M059J (cell line): ENCODE measurements at places on chromosomes 16 and 17.

DNA sequence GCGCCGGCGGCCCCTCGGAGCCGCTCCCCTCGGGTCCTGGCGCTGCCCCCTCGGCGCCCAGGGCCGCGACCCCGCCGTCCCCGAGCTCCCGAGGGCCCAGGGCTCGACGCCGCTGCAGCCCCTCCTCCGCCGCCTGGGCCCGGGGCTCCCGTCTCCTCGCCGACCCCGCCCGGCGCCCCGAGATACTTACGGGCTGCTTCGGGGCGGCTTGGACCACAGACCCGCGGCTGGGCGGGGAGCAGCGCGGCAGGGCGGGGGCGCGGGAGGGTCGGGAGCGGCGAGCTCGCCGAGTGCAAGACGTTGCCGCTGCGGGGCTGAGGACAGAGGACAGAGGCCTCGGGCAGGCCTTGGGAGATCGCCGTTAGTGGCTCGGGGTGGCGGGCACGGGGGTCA, 290 bp downstream of the TOB1 start:
- DNase-seq, result no peak

DNA sequence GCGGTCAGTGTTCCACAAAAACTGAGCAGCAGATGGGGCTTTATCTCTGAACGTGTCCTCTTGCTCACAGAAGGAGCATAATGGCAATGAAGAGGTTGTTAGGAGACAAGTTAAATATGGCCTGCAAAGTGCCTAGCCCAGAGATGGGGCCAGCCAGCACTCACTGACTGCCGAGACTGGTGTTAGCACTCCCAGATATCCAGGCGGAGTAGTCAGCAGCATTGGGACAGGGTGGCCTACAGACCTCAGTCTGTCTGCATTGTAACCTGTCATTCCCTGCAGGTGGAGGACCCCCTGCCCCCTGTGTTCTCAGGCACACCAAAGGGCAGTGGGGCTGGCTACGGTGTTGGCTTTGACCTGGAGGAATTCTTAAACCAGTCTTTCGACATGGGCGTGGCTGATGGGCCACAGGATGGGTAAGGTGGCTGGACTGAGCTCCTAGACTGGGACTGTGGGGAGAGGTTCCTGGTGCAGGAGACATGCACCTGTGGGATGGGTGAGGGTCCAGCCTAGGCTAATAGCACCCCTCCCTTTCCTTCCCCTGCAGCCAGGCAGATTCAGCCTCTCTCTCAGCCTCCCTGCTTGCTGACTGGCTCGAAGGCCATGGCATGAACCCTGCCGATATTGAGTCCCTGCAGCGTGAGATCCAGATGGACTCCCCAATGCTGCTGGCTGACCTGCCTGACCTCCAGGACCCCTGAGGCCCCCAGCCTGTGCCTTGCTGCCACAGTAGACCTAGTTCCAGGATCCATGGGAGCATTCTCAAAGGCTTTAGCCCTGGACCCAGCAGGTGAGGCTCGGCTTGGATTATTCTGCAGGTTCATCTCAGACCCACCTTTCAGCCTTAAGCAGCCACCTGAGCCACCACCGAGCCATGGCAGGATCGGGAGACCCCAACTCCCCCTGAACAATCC, 4.2 kb downstream of the MFAP4 start:
- DNase-seq, result no peak

DNA sequence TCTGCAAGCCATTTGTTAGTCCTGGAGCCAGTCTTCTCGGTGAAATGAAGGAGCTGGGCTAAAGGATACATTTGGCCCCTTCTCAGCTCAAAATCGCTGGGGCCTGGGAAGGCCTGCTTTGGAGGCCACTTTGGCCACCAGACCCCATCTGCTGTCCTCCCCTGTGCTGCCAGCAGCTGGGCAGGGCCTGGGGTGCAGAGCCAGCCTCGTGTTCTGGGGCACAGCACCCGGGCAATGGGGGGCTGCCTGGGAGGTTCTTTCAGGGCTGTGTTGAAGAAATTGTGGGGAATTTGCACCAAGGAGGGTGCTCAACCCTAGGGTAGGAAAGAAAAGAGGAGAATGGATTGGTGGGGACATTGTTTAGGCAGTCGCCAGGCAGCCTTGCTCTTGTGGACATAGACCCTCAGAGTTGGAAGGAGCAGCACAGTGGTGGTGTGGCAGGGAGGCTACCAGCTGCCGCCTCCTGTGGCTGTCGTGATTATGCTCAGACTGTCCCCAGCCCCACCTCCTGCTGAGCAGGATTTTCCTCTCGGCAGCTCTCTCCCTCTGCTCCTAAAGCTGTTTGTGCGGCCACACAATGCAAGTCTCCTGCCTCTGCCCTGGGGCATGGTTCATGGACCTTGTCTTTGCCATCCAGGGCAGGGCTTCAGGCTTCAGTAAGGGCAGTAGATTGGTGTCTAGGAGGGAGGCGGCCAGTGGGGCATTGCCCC, 174.8 kb downstream of the NTN1 start:
- DNase-seq, result no peak

DNA sequence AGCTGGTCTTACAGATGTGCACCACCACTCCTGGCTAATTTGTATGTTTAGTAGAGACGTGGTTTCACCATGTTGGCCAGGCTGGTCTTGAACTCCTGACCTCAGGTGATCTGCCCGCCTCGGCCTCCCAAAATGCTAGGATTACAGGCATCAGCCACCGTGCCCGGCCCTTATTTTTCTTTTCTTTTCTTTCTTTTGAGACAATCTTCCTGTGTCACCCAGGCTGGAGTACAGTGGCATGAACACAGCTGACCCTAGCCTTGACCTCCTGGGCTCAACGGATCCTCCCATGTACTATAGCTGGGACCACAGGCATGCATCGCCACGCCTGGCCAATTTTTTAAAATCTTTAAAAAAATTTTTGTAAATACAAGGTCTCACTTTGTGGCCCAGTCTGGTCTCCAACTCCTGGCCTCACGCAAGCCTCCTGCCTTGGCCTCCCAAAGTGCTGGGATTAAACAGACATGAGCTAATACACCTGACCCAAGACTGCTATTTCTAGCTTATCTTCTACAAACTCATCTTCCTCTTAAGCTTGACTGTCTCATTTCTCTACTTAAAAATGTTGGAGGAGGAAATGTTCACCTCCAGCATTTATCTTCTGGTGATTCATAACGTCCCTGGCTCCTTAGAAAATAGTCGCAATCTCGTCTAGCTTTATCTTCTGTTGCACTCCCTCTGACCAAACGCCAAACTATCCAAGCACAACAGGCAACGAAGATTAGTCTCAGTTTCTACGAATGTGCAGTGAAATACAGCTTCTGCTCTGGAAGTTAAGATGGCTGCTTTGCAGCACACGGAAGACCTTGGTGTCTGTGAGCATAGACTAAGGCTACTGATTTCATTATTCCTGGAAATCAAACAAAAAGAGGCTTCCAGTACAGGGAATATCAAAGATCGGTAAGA, 8.2 kb upstream of the TMEM94 start:
- DNase-seq, result no peak

GRCh38 chr16:54233615-54234014, 53.0 kb downstream of the IRX3 start:
- no peak for DNase-seq

GRCh38 chr16:4091240-4092012, 24.8 kb downstream of the ADCY9 start:
- no peak for DNase-seq

DNA sequence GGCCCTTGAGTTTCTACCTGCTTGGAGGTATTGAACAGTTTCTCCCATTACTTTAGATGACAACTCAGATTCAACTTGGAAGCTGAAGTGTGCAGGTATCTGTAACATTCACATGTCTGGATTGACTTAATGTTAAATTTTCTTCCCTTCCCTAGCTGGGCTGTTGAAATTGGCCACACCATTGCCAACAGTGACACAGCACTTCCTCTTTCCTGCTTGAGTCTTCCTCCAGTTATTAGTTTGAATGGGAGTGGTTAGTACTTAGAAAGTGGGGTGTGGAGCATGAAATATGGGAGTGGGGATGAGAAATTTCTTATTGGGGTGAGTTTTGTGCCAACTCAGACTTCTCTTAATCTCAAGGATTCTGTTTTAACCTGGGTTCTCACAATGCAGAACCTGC, 454.9 kb downstream of the KCNJ2 start:
- DNase-seq, result no peak

GRCh38 chr17:47618410-47618809, 31.3 kb upstream of the KPNB1 start:
- DNase-seq, result peak; percentile 25

DNA sequence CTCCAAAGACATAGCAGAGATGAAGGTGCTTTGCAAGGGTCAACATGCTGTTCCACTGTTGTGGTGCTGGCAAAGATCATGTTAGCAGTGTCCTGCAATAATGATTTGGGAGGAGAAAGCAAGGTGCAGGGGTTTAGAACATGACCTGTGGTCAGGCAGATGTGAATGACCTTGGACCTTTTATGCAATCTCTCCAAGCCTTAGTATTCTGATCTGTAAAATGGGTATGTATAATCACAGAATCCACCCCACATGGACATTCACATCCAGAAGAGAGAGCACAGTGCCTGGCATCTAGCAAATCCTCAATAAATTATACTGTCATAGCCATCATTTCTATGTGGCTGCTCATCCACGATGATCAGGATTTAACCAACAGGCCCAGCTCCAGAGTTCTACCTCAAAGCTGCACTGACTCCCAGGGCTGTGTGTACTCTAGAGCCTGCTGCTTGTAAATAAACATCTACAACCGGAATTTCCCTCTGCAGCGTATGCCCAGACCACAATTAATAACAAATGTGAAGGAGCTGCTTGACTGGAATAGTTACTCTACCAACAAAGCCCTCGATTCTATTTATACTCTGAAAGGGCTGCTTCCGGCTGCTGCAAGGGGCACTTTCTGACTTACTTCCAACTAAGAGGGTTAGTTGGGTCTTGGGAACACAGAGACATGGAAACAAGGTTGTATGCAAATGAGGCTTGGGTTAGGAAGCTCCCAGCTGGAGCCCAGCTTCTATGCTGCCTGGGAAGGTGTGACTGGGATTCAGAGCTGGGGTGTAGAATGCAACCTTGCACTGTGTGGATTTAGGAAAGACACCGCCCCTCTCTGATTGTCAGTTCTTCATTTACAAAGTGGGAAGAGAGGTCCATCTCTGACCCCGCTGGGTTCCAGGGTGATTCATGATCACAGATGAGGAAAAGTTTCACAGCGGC, 265.2 kb downstream of the XYLT1 start:
- DNase-seq, result peak; percentile 63

DNA sequence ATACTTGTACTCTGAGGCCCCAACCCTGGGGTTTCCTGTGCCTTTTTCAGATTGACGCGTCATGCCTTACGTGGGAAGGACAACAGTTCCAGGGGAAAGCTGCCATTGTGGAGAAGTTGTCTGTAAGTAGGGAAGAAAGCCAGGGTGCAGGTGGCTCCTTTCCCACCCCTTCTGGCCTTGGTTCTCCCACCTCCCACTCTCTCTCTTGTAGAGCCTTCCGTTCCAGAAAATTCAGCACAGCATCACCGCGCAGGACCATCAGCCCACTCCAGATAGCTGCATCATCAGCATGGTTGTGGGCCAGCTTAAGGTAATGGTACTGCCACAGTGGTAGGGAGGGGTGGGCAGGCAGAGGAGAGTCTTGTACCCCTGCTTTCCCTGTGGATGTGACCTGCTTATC, 4.6 kb upstream of the EDC4 start:
- DNase-seq, result no peak

DNA sequence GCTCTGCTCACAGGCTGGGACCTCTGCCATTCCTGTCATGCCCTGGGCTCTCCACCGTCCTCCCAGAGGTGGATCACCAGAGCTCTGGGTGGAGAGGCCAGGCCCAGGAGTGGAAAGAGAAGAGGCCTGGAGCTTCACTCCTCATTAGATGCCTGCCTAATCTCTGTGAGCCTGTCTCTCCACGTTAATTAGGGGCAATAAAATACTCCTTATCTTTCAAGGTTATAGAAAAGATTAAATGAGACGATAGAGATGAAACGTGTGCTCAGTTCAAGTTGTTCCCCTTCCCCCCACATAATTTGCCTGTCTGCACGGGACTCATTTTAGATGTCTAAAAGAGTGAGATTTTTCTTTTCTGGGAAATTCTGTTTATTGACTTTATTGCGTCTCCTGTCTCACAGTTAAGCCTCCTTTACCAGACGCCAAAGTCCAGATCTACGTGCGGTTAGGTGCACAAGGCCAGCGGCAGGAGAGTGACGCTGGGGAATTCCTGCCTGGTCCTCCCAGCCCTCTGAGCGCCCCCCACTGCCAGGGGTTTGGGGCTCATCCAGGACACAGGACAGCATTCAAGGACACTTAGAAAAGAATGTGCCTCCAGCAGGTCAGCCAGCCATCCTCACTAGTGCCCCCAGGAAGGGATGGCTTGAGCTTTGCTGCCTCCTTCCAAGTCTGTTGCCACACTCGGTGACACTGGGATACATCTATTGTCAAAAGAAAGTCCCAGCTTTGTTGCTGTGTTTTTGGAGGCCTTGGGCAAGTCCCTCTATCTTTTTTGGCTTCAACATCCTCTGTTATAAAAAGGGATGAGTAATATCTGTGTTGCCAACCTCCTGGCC, 42.3 kb downstream of the TBX4 start:
- DNase-seq, result no peak

DNA sequence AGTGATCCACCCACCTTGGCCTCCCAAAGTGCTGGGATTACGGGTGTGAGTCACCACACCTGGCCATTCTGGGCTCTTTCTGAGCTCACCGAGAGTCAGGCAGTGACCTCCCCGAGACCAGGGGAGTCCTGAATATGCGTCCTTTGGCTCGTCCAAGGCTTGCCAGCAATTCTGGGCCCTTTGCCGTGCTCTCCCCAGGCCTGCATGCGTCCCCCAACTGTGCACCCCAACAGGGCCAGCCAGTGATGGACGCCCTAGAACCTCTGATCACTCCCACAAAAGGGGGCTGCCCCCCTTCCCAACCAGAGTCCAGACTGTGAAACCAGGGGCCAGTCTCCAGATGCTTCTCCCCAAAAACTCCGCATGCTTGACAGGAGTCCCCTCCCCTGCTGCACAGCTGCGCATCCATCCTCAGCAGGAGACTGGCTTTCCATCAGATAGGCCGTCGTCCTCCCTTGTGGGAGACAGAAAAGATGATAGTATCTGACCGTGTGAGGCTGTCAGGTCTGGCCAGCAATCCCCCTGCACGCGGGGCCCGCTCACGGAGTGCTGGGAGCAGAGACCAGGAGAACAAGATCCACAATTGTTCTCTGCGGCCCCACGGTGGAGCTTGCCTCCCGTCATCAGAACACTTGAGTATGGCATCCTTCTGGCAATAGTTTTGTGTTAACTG, 15.5 kb downstream of the HS3ST6 start:
- no peak for DNase-seq

GRCh38 chr16:70348991-70349390, 2.3 kb downstream of the DDX19A start:
- DNase-seq, result no peak

DNA sequence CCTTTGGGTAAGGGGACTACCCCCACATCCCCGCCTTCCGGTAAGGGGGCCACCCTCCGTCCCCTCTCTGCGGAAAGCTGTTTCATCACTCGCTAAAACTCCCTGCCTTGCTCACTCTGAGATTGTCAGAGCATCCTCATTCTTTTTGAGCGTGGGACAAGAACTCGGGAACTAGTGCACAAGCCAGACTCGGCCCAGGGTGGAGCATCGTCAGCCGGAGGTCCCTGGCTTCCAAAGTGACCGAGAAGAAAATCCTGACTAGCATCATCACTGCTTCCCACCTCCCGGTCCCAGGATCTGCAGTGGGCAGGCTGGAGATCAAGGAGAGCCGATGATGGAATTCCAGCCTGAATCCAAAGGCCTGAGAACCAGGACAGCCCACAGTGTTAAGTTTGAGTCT, 380.3 kb downstream of the SEC14L1 start:
- DNase-seq, result no peak

GRCh38 chr17:70493277-70493874, 324.0 kb downstream of the KCNJ2 start:
- DNase-seq, result no peak

GRCh38 chr17:78365561-78366108, 5.8 kb upstream of the SOCS3 start:
- DNase-seq, result peak; percentile 53
